ENCODE measurements at places on chromosomes 11 and 22.

- DNase-seq, result no peak
Observed at GRCh38 chr11:112400476-112401014, 139.9 kb upstream of the PLET1 start.

DNA sequence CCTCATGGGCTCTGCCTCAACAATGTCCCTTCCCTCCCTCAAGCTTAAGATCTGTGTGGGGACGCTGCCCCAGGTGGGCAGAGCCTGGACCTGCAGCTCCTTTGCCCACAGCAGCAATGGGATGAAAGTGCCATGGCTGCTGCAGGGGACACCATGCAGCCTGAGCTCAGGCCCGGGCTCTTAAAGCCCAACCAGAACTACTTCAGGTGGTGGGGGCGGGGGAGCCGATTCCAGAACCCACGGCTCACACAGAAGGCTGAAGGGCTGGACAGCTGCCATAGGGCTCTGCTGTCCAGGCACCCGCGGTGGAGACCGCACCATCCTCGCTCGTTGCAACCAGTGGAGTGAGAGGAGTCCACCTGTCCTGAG, 12.5 kb downstream of the CHID1 start:
- no peak for DNase-seq

GRCh38 chr11:79221444-79222130, 219.2 kb downstream of the TENM4 start:
- DNase-seq, result no peak

GRCh38 chr11:78510597-78510996, 64.1 kb downstream of the NARS2 start:
- DNase-seq, result no peak

DNA sequence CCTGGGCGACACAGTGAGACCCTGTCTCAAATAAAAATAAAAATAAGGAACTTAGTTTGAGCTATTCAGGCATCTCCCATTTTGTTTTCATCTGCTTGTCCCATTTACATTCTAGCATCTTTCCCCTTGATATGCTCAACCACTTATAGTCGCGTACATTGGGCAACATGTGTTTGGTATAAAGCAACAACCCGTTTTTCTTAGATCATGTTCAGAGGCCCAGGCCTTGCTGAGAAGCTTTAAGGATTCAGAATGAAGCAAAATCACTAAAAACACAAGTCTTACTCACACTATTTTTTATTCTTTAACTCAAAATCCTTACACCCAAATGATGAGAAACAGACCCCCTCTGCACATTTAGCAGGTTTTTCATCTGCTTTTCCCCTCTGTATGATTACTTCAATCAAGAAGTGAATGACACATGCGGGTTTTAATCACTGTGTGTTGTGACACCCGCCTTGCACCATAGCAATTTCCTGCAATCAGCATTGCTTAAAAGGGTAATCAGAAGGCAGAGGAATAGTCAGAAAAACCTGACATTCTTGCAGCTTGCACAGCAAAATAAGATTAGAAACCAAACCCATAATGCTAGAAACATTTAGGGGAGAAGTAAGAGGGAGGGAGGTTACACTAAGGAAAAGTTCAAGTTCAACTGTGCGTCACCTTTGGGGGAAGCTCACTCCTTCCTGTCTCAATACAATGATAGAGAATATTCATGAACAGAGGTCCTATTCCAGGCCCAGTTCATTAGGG, 25.9 kb downstream of the ALG9 start:
- DNase-seq, result no peak

DNA sequence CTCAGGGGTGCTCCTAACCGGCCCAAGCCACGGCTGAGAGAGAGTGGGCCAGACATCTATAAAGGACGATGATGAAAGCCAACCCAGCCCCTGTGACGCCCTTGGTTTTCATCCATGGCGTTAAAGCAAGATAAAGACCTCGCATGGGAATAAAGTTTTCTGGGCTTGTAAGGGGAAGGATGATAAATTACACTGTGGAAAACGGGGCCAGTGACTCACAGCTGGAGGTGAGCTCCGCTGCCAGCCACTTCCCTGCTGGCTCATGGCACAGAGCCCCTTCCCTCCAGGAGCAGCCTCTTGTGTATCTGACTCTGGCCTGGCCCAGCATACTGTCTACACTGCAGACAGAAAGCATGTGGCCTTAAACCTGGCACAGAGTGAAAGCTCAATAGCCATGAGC, 503.2 kb upstream of the B3GAT1 start:
- DNase-seq, result no peak

GRCh38 chr22:40273319-40273718, 73.0 kb upstream of the ADSL start:
- no peak for DNase-seq

- DNase-seq, result no peak
Observed at GRCh38 chr11:4851033-4851432, 2.0 kb upstream of the OR51S1 start.

DNA sequence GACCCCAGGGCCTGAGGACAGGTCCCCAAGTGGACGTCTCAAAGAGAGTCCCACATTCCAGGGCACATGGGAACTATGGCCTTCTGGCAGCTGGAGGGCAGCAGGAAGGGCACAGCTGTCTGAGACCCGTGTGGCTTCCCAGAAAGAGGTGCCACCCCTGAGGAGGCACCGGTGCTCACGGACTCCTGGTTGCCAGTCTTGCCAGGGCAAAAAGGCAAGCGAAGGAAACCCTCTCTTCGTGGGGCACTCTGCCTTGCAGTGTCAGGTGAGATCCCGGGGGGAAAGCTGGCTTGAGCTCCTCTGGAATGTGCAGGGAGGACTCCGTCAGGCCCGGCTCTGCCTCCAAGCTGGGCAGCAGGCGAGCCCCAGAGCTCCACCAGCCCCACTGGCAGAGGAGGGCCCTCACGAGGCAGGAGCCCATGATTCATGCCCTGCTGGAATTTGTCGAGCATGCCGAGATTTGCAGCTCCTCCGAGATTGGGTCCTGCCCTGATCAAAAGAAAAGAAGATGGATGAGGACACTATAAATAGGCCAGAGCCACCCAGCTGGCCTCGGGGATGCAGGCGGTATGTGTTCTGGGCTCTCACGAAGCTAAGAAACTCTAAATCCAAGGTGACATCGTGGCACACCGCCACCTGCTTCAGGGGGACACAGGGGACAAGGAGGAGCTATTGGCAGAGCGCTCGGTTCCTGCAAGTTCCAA, 9.9 kb upstream of the CELSR1 start:
- DNase-seq, result no peak

DNA sequence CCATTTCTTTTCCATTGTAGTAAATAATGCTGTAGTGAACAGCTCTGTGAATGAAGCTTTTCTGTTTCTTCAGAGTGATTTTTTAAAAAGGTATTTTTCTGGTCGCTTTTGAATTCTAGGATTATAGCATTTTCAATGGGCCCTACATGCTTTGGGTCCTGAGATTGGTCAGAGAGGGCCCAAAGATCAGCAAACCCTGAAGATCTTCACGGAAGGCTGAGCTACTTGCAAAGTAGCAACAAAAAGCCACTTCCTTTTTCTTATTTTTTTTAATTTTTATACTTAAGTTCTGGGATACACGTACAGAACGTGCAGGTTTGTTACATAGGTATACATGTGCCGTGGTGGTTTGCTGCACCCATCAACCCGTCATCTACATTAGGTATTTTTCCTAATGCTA, 200.5 kb downstream of the FAT3 start:
- no peak for DNase-seq

GRCh38 chr11:117862753-117863152, 13.7 kb downstream of the FXYD6 start:
- DNase-seq, result no peak

DNA sequence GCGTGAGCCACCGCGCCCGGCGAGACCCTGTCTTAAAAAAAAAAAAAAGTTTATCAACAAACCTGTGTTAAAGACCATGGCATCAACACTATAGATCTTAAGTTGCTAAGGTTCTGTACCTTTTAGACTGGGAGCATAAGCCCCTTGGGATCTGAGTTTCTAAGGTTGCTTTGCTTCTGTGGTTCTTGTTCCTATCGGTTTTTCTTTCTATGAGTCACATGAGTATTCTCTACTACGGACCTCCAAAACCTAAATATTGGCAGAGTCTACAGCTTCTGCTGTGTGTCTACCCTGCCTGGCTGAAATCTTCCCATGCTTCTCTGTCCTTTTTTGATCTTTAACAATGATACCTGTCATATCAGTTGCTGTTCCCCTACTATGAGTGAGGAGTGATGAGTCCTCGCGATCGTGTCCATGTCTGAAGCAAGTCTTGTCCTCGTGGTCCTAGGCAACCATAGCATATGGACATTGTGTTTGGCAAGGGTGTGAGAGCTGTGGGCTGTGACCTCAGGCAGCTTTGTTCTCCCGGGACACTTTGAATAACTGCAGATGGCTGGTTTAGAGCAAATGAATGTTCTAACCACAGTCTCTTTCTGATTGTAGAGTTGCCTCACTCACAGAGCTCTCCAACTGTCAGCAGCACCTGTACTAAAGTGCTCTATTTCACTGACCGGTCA, 9.0 kb upstream of the DLAT start:
- DNase-seq, result no peak

- DNase-seq, result no peak
Observed at GRCh38 chr22:41876275-41876674, 38.6 kb downstream of the SHISA8 start.

GRCh38 chr11:102577182-102577581, 46.6 kb upstream of the MMP7 start:
- no peak for DNase-seq

- DNase-seq, result no peak
Observed at GRCh38 chr11:875769-876301, 33.2 kb downstream of the TSPAN4 start.

DNA sequence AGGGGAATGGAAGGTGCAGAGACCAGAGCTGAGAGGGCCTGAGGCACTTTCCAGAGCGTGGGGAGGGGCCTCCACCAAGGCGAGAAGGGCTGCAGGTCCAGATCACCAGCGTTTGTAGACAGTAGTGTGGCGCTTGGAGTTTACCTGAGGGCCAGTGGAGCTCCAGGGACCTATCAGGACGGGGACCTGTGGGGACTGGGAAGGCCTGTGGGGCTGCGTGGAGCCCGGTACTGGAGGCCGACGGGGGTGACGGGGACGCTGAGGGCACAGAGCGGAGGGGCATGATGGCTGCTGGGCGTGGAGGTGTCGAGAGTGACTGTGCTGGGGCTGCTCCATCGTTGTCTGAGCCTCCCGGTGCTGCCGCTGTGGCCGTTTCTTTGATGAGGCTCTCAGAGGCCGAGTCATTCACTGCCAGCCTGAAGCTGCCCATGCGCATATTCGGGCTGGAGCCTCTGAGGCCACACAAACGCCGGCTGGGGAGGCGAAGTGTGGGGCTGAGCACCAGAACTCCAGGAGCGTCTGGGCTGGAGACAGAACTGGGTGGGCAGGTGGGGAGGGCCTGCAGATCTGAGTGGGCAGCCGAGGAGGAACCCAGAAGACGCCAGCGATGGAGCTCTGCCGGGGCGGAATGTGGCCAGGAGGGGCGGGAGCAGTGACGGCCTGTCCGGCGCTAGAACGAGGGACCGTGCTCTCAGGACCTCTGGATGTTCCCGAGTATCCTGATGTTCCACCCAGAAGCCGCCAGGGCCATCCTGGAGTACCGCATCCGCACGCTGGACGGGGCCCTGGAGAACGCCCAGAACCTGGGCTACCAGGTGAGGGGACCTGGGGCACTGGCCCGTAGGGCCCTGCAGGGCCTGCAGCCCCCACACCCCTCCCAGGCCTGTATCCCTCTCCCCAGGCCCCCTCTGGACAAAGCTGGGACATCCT, 2.6 kb downstream of the PGGHG start:
- DNase-seq, result no peak

- no peak for DNase-seq
Observed at GRCh38 chr11:29300420-29300819, 716.4 kb downstream of the KCNA4 start.

- DNase-seq, result no peak
Observed at GRCh38 chr22:50399751-50400331, 56.7 kb downstream of the PPP6R2 start.

DNA sequence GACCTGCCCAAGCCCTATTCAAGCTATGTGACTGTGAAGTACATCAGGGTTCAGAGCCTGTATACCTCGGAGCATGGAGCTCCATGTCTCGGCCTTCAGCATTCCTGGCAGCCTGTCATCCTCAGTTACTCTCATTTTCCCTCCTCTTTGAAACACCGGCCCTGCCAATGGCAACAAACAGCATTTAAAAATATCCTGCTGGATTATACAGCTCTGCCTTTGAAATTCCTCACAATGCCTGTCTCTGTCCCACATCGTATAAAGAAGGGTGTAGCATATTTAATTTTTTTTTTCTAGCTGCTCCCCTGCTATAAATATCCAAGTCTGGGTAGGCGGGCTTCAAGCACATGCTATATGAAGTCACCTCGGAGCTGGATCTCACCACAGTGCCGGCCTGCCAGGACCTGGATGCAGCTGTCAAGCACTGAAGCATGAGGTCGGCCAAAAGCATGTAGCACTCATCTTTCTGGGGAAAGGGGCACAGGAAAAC, 11.8 kb downstream of the ABTB2 start:
- no peak for DNase-seq

DNA sequence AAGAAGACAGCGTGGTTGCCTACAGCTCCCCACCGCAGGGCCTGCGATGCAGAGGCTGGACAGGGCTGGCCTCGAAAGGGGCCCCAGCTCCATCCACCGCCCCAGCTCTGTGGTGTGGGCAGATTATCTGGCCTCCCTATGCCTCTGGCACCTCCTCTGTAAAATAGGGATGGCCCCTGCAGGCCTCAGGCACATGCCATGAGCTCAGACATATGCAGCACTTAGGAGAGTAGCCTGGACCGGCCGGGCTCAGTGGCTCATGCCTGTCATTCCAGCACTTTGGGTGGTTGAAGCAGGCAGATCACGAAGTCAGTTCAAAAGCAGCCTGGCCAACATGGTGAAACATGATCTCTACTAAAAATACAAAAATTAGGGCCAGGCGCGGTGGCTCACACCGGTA, 7.4 kb downstream of the APOBEC3D start:
- no peak for DNase-seq

DNA sequence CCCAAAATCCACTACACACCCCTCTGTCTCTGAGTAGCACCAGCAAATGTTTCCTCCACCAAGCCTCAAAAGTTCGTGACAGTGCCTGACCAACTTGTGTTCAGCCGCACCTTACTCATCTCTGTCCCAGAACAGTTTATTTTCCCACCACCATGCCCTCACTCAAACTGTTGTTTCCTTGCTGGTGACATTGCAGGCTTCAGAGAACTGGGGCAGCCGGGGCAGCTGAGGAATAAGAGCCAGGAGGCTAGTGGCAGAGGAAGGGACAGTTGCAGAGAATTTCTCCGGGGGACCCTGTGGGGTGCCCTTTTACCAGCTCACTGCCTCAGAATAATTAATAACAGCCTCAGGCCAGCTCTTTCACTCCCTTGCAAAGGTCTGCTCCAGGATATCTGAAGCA, 709 bp upstream of the KCNE3 start:
- DNase-seq, result no peak

Data from stimulated activated CD8-positive, alpha-beta memory T cell treated with anti-CD3 and anti-CD28 coated beads, Interleukin-7, amount 100 ng/mL, for 4 hours (primary cell).